Stimulated activated CD4-positive, alpha-beta T cell treated with anti-CD3 and anti-CD28 coated beads, Interleukin-1b, Interleukin-23, amount 100 ng/mL, for 1 hour (primary cell): ENCODE measurements at places on chromosomes 1 and 21.

- no peak for DNase-seq
Measured at GRCh38 chr1:25805863-25806225, 5.9 kb downstream of the SELENON start.

GRCh38 chr1:27630859-27631491 lies 4.0 kb downstream of the FGR start:
- no peak for DNase-seq

GRCh38 chr1:153733970-153734369 lies 6.1 kb downstream of the INTS3 start:
- no peak for DNase-seq

DNA sequence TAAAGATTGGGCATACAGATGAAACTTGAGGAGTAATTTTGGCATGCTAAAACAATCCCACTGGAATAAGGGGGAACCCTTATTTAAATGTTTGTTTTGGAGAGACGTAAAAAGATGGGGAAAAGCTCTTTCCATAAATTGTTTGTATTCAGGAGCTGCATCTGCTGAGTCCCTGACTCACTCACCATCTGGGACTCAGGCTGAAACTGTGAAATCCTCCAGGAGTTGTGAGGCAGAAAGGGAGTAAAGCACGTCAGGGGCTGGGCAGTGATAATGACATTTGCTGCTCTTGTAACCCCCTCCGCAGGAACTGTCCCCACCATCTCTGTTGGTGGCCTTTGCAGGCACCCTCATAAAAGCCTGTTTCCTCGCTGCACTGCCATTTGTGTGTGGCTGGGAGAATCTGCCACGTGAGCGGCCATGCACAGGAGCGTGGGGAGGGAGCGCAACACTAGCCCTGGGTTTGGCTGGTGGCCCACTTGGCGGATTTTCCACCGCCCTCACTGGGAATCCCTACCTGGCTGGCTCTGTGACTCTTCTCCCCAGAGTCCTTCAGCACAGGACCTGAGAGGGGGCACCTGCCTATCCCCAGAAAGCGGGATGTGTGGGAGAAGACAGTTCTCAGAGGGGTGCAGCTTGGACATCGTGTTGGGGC lies 45.3 kb downstream of the ZSCAN20 start:
- no peak for DNase-seq

DNA sequence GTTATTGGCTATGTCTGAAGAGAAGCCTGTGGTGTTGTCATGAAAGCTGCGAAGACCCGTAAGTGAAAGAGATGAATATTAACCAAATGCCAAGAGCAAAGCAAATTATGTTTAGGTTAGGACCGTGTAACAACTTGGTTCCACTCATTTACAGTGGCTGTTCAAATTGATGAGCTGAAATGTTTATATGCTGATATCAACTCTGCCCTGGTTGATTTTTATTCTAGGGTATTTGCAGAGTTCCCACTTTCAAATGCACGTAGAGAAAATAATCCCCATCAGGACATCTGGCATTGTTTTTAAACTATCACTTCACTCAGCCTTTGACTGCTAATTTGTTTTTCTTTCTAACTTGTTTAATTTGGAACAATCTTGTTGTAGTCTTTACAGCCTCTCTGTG lies 581.6 kb upstream of the ADAMTS5 start:
- DNase-seq, result no peak

DNA sequence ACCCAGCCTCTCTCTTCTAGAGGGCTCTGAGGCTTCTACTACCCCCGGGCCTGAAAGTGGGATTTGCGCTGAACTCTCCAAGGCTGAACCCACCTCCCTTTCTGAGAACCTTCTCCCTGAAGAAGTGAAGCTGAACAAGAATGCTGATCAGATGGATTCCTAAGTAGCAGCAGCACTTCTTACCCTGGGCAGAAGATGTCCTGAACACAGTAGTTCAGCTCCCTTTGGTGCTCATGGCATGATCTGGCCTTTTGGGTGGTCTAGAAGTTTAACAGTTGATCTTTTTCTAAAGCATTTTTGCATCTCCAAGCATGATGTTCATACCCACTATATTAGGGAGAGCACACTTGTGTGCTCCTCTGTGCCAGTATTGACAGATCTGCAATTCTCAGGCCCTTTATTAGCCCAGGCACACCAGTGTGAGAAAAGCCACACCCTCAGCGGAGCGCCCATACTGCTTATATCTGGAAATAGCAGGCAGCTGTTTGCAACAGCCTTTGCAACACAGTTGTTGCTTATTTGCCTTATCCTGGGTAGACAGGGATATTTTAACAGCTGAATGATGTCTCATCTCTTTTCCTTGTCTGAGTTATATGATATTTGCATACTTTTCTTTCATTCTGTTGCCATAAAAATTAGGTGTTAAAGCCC lies 34.2 kb downstream of the CNN3 start:
- DNase-seq, result no peak

- no peak for DNase-seq
Measured at GRCh38 chr1:44033756-44034155, 2.5 kb upstream of the SLC6A9 start.

- DNase-seq, result no peak
Measured at GRCh38 chr1:59680044-59680443, 134.7 kb upstream of the HOOK1 start.

DNA sequence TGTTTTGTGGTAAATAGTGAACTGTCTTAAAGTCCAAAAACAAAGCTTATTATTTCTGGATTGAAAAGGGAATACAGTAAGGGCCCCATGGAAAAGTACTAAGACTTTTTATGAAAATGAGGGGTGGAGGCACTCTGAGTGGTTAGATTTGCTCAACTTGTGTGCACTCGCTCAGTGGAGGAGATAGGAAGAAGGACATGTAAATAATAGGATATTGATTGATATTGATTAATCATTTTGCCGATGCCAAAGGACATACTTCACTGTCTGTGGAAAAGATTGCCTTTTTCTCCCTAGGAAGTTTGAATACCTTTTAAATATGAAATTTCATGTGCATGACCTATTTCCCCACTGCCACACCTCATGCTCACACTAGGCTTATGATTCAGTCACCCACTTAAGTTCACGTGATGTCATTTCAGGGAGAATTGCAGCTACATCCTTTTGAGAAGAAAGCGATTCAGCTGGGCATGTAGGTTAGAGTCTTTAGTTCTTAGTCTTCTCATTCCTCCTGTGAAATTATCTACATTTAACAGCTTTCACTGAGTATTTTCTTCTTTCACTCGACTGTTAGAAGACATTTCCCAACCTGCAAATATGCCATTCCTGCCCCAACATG lies 5.0 kb downstream of the MTR start:
- DNase-seq, result no peak

DNA sequence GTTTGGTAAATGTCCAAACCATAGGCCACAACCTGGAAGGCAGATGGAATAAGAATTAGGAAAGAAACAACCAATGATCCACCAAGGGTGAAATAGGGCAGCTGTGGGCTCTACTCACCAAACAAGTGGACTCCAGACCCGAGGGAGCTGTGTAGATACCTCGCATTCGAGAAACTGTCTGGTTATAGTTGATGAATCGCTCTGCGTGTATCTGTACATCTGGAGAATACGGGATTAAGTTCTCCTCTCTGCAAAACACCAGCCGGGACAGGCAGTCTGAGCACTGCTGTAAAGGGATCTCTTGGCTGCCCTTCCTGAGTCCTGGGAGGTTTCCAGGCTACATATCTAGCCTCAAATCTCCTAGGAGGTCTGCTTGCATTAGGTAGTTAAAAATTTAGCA lies 9.4 kb upstream of the UBR4 start:
- no peak for DNase-seq

DNA sequence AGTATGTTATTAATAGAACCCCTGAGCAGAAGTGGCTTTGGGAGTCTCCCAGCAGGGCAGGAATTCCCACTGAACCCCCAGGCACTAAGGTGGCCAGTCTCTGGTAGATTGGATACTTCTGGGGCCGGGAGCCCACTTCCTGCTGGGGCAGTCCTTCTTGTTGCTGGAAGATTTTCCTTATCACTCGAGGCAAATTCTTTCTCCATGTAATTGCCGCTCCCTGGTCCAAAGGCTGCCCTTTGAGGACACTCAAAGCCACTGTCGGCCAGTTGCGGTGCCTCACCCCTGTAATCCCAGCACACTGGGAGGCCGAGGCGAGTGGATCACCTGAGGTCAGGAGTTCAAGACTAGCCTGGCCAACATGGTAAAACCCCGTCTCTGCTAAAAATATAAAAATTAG lies 22.6 kb upstream of the TNFRSF1B start:
- DNase-seq, result no peak

GRCh38 chr1:94949681-94950661 lies 23.1 kb upstream of the CNN3 start:
- no peak for DNase-seq

DNA sequence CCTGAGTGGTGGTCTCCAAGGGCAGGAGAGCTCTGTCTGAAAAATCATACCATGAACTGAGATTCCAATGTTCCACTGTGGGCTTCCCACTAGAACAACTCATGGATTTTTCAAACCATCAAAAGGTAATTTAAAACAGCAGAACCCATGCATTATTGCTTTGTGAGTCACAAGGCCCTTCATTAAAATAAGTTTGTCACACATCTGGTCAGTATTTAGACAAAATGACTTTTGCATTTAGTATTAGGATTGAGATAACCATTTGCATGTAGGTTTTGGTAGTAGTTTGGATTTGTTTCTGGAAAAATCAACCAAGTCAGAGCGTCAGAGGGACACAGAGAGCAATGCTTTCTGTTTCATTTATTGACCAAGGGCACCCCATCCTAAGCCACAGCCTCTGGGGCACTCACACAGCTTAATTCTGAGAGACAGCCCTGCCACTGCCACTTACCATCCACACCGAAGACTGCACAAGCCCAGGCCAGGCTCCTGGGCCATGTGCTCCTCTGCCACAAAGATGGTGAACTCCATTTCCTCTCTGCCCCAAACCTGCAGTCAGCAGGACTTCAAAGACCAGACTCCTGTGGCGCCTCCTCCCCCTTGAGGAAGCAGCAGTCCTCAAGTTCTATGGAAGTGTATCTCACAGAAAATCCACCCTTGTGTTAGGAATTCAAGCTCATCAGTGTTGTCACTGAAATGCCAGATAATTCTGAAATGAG lies 132.6 kb upstream of the DUSP10 start:
- no peak for DNase-seq

DNA sequence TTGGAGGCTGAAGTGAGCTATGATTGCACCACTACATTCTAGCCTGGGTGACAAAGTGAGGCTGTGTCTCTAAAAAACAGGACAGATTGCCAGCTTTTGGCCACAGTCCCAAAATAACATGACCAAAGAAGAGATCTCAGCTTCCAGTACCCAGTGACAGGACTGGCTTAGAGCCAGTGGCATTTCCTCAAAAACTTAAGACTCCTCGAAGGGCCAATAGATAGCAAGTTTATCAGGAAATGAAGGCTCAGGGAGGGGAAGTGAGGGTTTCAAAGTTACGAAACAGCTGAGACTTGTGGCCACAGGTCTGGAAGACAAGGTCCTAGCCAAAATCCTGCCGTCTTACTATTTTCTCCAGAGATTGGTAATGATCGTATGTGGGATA lies 6.3 kb upstream of the TMEM39B start:
- no peak for DNase-seq

DNA sequence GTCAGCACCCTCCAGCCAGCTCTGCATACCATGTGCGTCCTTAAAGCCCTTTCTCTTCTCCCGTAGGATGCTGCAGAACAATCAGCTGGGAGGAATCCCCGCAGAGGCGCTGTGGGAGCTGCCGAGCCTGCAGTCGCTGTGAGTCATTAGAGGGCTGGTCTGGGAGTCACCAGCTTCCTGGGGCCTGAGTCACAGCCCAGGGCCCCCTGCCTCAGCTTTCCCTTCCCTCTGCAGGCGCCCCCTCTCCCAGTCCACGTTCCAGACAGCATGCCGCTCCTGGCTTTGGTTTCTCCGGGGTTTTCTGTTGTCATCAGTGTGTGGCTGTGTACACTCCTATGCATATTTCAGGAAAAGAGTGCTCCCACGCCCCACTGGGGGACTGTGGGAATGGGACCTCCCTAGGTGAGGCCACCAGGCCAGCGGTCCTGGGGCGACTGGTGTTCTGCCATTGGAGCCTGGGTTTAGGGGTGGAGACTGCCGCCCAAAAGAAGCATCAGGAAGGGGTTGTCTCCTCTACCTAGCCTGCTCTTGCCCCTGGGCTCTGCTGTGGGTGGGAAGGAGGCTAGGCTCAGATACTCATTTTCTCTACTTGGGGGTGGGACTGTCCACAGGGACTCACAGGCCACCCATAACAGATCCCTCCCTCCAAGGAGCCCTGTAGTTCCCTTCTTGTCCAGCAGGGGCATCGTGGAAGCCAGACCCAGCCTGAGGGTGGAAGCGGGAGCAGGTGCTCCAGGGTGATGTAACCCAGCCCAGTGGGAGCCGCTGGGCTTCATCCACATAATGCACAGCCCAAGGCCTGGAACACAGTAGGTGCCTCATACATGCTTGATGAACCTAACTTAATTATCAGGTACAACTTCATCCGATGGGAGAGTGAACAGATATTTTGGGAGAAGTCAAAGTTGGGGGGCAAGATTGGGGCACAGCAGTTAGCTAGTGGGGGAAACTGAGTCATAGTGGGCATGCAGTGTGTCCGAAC lies 42.5 kb downstream of the LGR6 start:
- peak; percentile 50 for DNase-seq

GRCh38 chr1:46026531-46026930 lies 105.9 kb downstream of the PIK3R3 start:
- DNase-seq, result no peak

GRCh38 chr21:35321322-35322200 lies 272.5 kb upstream of the RUNX1 start:
- DNase-seq, result no peak

- no peak for DNase-seq
Measured at GRCh38 chr1:233368106-233368788, 40.7 kb downstream of the MAP3K21 start.

DNA sequence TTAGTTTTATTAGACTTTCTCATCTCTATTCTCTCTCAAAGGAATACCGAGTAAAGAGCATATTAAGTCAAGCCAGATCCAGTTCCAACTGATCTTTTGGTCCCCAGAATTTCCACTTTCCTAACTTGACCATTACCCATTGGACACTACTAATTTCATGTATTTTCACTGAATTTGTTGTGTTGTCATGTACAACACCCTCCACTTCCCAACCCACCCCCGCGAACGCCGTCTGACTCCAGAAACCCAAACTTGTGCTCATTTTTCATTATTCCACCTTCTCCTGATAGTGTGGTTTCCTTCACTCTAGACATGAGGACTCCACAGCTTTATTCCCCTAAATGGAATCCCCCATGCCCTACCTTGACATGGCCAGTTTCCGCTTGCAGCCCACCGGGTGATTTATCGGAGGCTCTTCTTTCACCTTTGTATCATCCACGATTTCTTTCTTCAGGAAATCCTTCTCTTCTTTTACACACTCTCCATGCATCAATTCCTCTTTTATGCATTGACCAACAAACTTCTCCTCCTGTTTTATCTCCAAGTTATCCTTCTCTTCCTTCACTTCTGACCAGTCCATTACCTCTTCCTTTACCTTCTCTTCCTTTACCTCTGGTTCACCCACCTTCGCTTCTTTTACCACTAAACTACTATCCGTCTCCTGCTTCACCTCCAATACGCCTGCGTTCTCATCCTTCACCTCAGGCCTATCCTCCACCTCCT lies 805 bp downstream of the ZNHIT6 start:
- no peak for DNase-seq

- no peak for DNase-seq
Measured at GRCh38 chr21:29523646-29524045, 224.9 kb downstream of the BACH1 start.

- DNase-seq, result no peak
Measured at GRCh38 chr1:102897557-102897956, 210.8 kb downstream of the COL11A1 start.
